Activated gamma-delta T cell treated with anti-CD3 and anti-CD28 coated beads, Interleukin-2, amount 50 U/mL, for 16 hours (primary cell): ENCODE measurements at places on chromosomes 13 and 19.
A peak's percentile ranks its signal among the peaks of the same experiment; 100 is the strongest.

- no peak for DNase-seq
These were observed 77.2 kb upstream of the PABPC3 start for GRCh38 chr13:25018729-25019115.

- no peak for DNase-seq
These were observed 4.4 kb upstream of the KANK2 start for GRCh38 chr19:11201791-11202190.

- DNase-seq = no peak
These were observed 7.5 kb downstream of the F10 start for GRCh38 chr13:113129921-113130750.

GRCh38 chr19:38384209-38385027 lies 3.4 kb downstream of the GGN start:
- no peak for DNase-seq

GRCh38 chr19:41039806-41040205 lies 48.4 kb upstream of the CYP2A13 start:
- no peak for DNase-seq

- no peak for DNase-seq
These were observed 5.5 kb upstream of the ZNF580 start for GRCh38 chr19:55635334-55635717.

DNA sequence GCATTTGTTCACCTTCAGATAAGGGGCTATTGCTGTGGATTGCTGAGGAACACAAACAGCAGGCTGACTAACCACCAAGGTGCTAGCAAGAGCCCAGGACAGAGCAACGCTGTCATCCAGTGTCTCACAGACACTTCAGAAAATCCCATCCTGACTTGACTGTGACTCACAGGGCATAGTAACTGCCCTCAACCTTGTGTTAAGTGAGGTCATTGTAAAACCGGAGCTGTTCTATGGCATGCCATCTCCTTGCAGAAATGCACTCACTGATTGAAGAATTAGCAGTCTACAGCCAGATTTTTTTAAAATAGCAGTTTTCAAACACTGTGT lies 51.1 kb downstream of the TNFRSF19 start:
- DNase-seq = no peak

DNA sequence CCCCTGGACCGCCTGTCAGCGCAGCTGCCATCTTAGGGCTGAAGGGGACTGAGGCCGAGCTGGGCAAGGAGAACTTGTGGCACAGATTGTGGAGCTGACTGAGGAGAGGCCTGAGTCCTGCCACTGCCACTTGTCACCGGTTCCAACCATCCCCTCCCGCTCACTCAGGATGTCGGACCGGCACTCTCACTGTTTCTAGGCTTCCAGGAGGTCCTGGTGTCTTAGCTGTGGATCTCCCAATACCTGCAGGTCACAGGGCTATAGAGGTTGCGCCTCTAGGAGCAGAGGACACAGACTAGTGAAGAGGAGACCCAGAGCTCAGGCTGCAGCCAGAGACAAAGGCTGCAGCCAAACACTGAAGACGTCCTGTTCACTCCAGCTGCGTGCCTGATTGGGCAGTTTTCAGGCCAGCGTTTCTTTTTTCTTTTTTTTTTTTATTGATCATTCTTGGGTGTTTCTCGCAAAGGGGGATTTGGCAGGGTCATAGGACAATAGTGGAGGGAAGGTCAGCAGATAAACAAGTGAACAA lies 15.3 kb upstream of the ZNF486 start:
- no peak for DNase-seq

GRCh38 chr19:17623224-17623935 lies 64.8 kb downstream of the UNC13A start:
- no peak for DNase-seq

GRCh38 chr19:31517224-31518180 lies 168.3 kb upstream of the TSHZ3 start:
- DNase-seq = no peak

DNA sequence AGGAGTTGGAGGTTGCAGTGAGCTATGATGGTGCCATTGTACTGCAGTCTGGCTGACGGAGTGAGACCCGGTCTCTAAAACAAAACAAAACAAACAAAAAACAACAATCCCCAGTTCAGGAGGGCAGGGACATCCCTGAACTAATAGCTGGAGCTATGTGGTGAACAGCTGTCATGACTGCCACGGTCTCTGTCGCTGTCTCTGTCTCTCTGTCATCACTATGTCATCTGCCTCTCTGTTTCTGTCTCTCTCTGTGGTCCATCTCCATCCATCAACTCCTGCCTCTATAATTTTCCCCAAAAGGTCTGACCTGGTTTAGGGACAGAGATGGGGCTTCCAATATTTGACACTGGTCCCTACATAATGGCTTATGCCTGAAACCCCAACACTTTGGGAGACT lies 7.4 kb downstream of the ITPKC start:
- DNase-seq = no peak

GRCh38 chr19:18542941-18543813 lies at the start of gene FKBP8:
FKBP8 (minus strand) TSS chr19:18543573; CDS start chr19:18541970, 1,603 bp downstream.
- peak; percentile 93 for DNase-seq

DNA sequence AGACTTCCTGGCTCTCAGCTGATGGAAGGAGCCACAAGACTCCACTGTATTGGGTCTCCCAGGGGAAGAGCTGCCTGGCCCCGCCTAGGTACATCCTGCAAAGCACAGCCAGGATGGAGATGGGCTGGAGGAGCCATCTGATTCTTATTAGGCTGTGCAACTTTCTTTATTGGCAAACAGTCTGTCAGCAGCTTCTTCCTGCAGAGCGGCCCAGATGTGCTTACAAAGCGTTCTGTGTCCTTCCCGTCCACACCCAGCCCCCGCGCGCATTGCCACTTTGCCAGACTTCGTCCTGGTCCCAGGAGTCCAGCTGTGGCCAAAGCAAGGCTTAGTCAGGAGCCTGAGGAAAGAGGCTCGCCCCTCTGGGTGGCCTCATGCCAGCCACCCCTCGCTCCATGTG lies 409.3 kb downstream of the ZNF536 start:
- DNase-seq = no peak

DNA sequence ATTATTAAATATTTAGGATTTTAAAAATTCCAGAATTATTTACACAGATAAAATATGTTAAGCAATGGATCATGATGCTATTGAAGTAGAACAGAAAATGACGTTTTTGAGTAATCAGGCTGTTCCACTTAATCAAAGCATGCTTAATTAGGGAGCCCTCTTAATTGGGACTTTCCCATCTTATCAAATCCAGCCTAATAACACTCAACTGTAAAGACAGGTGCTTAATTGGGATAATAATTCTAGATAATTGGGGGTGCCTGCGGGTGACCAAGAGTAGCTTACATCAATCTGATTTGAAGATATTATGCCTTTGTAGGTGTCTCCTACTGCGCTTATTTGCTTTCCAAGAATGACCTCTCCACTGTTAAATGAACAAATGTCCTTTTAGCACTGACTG lies 742.2 kb upstream of the SLITRK6 start:
- no peak for DNase-seq

- DNase-seq = no peak
These were observed 22.0 kb downstream of the COL4A1 start for GRCh38 chr13:110284779-110285484.

GRCh38 chr13:42603571-42603970 lies 29.6 kb downstream of the TNFSF11 start:
- DNase-seq = no peak

DNA sequence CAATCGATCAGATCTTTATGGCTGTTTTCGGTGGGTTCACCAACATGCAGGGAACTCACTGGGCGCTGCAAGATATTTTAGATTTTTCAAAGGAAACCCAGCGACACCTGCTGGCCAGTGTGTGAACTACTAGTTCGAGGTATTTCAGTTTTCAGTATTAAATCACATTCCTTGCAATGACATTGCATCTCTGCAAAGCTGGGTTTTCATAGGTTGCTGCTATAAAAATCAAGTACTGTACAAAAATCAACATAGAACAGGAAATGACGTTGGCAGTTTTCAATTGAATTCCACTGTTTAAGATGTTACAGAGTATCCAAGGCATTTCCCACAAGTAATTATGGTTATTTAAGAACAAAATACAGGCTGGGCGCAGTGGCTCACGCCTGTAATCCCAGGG lies 17.6 kb downstream of the LIG1 start:
- peak; percentile 54 for DNase-seq
